ENCODE measurements at places on chromosomes 16 and 17.

GRCh38 chr16:23152386-23153178 is 3.3 kb upstream of the USP31 start:
- DNase-seq, result no peak

- DNase-seq, result no peak
Measured at GRCh38 chr17:4588391-4588790, 4.1 kb downstream of the SMTNL2 start.

DNA sequence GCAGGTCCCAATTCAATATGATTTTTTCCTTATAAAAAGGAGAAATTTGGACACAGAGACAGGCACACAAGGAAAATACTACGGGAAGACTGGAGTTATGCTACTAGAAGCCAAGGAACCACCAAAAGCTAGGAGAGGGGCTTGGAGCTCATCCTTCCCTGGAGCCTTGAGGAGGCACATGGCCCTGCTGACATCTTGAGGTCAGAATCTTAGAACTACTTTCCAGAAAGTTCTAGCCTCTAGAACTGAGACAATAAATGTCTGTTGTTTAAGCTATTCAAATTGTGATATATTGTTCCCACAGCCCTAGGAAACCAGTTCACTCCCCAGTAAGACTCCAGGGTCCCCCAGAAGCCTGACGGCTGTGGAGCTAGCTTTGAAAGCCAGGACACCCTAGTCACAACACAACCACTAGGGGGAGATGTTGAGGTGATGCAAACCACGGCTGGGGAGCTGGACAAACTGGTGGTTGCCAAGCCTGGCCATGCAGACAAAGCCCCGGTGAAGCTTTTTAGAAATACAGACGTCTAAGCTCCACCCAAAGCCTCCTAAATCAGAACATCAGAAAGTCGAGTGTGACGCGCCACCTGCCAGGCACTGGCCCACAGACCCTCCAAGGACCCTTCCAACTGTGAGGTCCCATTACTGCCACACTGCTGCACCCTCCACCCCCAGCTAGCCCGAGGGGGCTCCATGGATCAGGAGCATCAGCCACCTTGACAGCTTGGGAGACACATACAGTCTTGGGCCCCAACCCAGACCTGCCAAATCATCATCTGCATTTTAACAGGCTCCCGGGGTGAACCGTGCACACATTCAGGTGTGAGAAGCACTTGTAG is 106.4 kb downstream of the SLC39A11 start:
- peak; percentile 7 for DNase-seq

GRCh38 chr16:87435372-87436224 is 43.5 kb downstream of the MAP1LC3B start:
- no peak for DNase-seq

DNA sequence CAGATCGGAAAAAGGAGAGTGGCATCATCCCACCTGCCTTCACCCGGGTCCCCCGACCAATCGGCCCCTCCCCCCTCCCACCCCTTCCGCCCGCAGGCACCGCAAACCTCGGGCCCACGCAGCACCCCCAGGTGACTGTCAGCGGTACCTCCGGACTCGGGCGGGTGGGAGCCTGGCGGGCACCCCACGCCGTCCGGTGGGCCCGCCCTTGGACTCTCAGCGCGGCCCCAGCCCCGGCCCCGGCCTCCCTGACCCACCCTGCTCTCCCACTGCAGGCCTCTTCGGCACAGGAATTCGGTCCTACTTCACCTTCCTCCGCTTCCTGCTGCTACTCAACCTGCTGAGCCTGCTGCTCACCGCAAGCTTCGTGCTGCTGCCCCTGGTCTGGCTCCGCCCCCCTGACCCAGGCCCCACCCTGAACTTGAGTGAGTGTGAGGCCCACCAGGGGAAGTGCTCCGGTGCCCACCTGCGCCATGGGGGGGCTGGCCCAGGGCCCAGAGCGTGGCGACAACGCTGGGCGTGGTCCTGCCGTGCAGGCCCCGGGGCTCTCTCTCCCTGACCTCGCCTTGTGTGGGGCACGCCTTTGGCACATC is 1.6 kb downstream of the TMC8 start:
- no peak for DNase-seq
